Activated CD4-positive, alpha-beta T cell treated with anti-CD3 and anti-CD28 coated beads, Interleukin-2, amount 10 ng/mL, durations not matched to agents 24 days and 14 days (primary cell): ENCODE measurements at places on chromosomes 11 and 22.

GRCh38 chr11:86692317-86692716 lies 19.9 kb upstream of the ME3 start:
- H3K27me3 ChIP-seq, result no peaks in the 10 kb centered on the region
- H3K27ac ChIP-seq, result no peak overlapping the region
- DNase-seq, result no peak
- no peak overlapping the region for H3K4me3 ChIP-seq
- peaks cover 12% of the 10 kb centered on the region for H3K4me1 ChIP-seq
- H3K36me3 ChIP-seq, result no peaks in the 10 kb centered on the region

DNA sequence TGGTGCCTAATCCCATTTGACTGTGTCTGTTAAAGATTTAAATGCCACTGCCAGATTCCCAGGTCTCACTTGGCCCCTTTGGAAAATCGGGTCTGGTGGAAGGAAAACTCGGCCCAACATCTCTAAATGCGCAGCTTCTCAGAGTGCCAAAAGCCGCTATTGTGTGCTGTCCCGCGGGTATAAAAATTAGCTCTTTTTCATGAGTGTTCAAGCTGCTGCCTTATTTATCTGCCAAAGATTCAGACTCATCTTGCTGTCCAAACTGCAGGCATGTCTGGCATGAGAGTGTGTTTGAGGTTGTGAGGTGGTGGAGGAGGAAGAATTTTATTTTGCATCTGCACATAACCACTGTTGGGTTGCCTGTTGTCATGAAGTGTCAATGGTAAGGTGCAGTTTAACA lies 91.4 kb downstream of the NELL1 start:
- no peaks in the 10 kb centered on the region for H3K36me3 ChIP-seq
- no peaks in the 10 kb centered on the region for H3K27me3 ChIP-seq
- H3K4me1 ChIP-seq, result no peaks in the 10 kb centered on the region
- no peak for DNase-seq

DNA sequence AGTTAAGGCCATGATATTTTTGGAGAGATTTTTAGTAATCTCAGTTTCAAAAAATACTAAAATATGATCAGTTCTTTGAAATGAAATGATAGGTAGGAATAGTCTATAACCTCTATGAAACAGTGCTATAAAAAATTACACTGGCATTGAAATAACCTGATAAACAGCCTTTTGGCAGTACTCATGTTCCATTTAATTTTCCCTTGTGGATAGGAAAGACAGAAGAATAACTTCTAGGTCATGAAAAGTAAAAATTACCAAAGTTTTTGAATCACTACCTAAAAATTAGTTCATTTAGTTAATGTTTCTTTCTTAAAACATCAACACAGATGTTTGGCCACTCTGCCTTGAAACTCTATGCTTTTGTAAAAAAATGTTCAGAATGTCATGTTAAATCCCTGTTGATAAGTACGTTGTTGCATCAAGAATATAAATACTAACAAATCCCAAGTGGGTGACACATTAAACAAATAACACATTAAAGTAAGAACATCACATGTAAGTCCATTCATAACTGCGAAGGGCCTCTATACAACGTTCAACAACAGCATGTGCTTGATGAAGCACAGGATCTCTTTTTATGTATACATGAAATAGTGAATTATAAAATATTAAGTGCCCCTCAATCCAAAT lies 290.2 kb downstream of the SWAP70 start:
- no peaks in the 10 kb centered on the region for H3K4me1 ChIP-seq
- no peak overlapping the region for H3K27ac ChIP-seq
- no peaks in the 10 kb centered on the region for H3K36me3 ChIP-seq
- peaks cover 2% of the 10 kb centered on the region for H3K27me3 ChIP-seq
- no peak overlapping the region for H3K4me3 ChIP-seq
- no peak for DNase-seq

DNA sequence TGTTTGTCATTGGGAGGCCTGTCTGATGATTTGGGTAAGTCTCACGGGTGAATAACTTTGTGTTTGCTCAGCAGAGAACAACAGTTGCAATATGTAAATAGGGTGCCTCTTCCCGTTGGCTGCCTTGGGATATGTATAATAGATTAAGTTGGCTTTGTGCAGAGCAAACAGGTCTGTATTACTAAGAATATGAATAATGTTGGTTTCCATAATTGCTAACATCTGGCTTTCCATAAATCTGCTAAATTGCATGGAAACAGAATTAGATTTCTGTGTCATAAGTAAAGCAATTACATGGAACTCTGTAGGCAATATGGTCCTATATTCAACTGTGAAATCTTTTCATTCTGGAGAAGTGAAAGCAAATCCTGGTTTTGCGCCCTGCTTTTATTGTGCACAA lies 636.0 kb upstream of the ANO5 start:
- no peak for DNase-seq
- H3K4me3 ChIP-seq, result no peak overlapping the region
- H3K27ac ChIP-seq, result no peak overlapping the region

DNA sequence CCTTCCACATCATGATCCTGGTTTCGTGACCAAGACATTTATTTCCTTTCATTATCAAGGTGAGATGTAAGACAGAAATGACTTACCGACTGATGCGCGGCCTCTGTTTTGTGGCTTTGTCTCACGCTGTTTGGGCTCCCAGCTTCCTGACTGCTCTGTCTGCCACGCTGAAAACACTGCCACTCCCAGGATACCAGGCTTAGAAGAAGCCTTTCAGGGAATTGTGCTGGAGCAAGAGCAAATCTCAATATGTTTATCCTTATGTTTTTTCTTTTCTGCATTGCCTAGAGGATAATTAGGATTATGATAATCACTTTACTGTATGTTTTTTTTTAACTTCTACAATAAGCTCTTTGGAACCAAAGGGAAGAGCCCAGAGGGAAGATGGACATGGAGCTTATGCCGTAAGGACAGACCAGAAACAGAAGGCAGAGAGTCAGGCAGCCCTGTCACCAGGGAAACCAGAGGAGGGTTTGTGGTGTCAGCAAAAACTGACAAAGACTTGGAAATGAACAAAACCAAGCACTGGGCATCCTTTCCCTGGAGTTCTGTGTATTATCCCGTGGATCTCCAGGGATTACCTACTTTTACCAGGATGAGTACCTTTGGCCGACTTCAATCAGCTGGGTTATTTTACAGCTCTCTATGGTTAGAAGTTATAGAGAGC lies 68.2 kb upstream of the ISX start:
- no peak overlapping the region for H3K27ac ChIP-seq
- H3K27me3 ChIP-seq, result no peaks in the 10 kb centered on the region
- DNase-seq, result no peak
- no peaks in the 10 kb centered on the region for H3K36me3 ChIP-seq
- H3K4me3 ChIP-seq, result no peak overlapping the region
- H3K4me1 ChIP-seq, result no peaks in the 10 kb centered on the region

- no peaks in the 10 kb centered on the region for H3K27me3 ChIP-seq
- H3K36me3 ChIP-seq, result no peaks in the 10 kb centered on the region
- no peak for DNase-seq
- H3K4me3 ChIP-seq, result no peak overlapping the region
- H3K27ac ChIP-seq, result no peak overlapping the region
- no peaks in the 10 kb centered on the region for H3K4me1 ChIP-seq
Observed at GRCh38 chr11:116348226-116348625, 424.6 kb downstream of the BUD13 start.

DNA sequence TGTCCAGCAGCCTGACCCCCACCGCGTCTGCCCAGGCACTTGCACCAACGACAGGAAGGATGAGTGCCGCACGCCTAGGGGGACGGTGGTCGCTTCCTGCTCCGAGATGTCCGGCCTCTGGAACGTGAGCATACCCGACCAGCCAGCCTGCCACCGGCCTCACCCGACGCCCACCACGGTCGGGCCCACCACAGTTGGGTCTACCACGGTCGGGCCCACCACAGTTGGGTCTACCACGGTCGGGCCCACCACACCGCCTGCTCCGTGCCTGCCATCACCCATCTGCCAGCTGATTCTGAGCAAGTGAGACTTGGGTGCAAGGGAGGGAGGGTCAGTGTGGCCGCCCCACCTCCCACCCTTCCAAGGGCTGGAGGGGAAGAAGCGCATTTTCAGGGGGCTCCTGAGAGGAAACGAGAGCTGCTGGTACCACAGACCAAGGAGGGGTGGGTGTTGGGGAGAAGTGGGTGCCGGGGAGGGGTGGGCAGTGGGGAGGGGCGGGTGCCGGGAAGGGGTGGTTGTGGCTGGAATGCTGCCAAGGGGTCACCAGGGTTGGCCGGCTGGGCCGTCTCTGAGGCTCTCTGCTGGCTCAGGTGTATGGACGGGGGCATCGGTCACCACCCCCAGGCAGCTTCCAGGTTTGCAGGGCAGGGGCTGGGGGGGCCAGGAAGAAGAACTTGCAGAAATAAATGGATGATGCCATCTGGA lies 27.7 kb upstream of the MUC5B start:
- H3K4me3 ChIP-seq, result no peak overlapping the region
- no peak for DNase-seq
- H3K27me3 ChIP-seq, result no peaks in the 10 kb centered on the region
- no peak overlapping the region for H3K27ac ChIP-seq
- H3K36me3 ChIP-seq, result no peaks in the 10 kb centered on the region
